GF-D8 (cell line): ENCODE measurements at places on chromosomes 13 and 19.

- no peak for DNase-seq
Observed at GRCh38 chr13:109904218-109904617, 117.8 kb upstream of the IRS2 start.

- no peak for DNase-seq
Observed at GRCh38 chr13:112696869-112697465, 7.1 kb downstream of the ATP11A start.

GRCh38 chr13:52127783-52128702 lies 830 bp downstream of the NEK5 start:
- DNase-seq: peak; percentile 28

DNA sequence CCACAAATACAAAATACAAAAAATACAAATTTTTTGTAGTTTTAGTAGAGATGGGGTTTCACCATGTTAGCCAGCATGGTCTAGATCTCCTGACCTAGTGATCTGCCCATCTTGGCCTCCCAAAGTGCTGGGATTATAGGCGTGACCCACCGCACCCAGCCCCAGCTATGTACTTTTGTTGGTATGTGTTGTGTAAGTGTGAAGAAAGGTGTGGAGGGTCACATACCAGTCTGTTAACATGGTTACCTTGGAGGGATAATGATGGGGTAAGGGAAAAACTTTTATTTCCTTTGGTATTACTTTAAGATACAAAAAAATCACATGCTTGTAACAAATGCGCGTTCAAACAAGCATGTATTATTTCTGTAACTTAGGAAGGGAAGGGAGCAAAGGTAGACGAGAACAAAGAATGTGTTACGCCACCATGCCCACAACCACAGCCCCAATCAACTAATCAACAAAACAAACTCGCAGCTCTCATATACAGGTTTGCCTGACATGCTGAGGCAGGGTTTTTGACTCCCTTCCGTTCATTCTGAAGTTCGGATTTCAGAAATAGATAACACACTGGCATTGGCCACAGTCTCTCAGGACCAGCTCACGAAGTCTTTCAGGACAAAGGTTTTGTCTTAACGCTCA lies 13.5 kb upstream of the VWA8 start:
- DNase-seq: no peak

DNA sequence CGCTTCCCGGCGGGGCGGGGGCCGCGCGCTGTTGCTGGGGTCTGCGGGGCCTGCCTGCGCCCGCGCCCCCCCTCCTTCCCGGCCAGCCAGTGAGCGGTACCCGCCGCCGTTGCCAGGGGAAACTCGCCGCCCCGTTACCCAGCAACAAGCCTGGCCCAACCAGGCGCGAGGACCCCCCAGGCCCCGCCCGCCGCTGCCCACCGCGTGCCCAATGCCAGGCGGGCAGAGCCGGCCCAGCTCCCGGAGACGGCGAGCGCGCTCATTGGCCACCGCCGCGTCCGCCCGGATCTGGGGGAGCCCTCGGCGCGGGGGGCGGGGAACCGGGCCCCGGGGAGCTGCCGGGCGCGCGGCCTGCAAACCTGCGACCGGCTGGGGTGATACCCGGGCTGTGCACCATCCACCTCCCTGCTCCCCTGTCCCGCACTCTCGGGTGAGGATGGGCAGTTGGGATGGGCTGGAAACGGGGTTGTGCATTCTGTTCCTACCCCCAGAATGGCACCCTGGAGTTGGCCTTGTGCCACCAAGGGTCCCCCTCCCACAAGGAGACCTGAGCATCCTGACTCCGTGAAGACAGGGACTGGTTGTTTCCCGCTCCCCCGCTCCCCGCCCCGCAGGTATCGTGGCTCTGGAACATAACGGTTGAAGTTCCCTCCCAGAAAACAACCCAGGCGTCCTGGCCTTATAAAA lies 8.8 kb upstream of the BBC3 start:
- DNase-seq: no peak

- DNase-seq: no peak
Observed at GRCh38 chr19:28836421-28836820, 376.5 kb downstream of the UQCRFS1 start.

GRCh38 chr19:49831592-49831991 lies 13.5 kb downstream of the MED25 start:
- DNase-seq: no peak

GRCh38 chr13:46289260-46289955 lies 77.7 kb downstream of the LRRC63 start:
- DNase-seq: no peak

- no peak for DNase-seq
Observed at GRCh38 chr13:44932171-44932849, 57.0 kb downstream of the NUFIP1 start.

DNA sequence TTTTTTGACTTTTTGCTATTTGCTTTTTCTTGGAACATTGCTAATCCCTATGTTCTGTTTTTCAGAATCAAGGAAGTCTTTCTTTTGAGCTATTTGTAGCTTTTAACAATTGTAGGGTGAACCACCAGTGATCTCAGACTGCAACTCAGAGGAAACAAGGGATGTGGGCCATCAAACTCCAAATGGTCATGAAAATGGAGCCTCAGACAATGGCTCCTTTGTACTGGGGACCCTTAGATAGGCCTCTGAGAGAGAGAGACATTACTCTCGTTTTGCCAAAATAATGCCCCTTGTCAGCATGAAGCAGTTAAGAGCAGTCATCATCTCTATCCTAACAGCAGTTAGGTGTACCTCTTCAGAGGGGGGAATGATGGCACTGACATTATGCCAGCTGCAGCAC lies 56.4 kb upstream of the GJB6 start:
- no peak for DNase-seq
